ENCODE measurements at places on chromosomes 1 and 21.
A peak's percentile ranks its signal among the peaks of the same experiment; 100 is the strongest.

GRCh38 chr1:15158506-15159165 lies 5.1 kb downstream of the TMEM51 start:
- no peak for DNase-seq

- no peak for DNase-seq
These were observed 758.0 kb upstream of the B3GALT2 start for GRCh38 chr1:193944454-193944853.

GRCh38 chr21:44303490-44303981 lies 3.7 kb downstream of the PFKL start:
- no peak for DNase-seq

DNA sequence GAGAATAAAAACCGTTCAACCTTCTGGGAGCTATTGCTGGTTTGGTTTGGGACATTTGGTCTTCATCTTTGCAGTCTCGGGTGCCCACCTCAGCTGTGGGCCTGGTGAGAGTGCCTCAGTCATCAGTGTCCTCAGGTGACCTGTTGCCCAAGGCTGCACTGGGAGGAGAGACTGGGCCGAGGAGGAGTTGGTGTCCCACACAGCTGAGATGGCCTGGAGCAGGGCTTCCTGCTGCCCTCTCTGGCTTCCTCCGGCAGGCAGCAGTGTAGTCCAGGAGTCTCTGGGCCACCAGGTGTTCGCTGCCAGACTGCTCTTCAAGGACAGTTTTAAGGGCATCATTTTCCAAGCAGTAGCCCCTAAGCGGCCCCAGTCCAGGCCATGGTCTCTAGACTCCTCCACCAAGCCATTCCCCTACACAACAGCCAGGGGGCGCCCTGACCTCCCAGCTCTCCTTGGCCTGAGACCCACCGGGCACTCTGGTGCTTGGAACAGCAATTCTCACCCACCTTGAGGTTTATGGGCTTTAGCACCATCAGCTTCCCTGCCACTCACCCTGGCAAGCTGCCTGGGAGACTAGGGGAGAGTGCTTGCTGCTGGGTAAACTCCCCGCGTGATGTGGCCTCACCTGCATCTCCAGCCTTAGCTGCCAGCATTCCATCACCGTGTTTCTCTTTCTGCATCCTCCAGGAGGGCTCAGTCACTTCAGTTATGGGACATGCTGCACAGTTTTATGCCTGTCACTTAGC lies 9.1 kb upstream of the SYTL1 start:
- no peak for DNase-seq

GRCh38 chr1:45802343-45803298 lies 791 bp upstream of the MAST2 start:
- no peak for DNase-seq

- no peak for DNase-seq
These were observed at the start of gene COL16A1 for GRCh38 chr1:31703431-31704270. Gene COL16A1 (minus strand): TSS chr1:31704017. CDS start chr1:31702193, 1,824 bp downstream.

DNA sequence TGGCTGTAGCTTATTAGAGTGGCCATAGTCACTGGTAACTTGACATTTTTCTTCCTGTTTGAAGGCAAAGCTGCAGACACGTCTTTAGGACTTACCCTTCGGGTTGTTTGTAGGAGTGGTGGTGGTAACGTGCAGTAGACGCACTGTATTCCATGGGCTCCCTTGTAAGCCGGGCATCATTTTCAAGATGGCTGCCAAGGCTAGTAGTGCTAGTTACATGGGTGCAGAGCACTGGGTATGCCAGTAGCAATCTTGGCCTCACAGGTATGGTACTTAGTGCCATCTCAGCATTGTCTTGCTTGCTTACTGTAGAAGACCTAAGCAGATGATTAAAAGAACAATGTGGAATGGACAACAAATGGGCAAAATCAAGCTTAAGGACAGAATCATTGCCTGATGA lies 1.9 kb downstream of the YBX1 start:
- no peak for DNase-seq

DNA sequence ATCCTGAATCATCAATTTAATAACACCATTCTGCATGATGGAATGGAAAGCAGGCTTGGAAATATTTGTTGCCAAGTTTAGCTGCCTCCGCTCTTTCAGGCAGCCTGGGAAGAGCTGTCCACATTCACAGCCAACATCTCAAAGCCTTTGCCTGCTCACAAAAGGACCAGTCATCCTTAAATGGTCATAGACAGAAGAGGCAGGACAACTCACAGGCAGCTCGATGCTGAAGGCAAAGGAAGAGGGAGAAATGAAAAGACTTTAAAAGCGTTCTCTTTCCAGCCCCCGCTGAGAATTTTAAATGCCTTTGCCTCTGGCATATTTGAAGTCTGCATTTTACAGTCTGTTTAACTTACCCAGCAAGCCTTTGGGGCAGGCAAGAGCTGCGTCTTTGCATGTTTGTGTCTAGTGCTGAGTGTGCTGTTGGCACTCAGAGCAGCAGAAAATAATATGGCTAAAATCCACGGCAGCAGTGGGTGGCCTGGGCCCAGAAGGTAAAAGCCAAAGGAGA lies 68.9 kb downstream of the NMNAT2 start:
- no peak for DNase-seq

DNA sequence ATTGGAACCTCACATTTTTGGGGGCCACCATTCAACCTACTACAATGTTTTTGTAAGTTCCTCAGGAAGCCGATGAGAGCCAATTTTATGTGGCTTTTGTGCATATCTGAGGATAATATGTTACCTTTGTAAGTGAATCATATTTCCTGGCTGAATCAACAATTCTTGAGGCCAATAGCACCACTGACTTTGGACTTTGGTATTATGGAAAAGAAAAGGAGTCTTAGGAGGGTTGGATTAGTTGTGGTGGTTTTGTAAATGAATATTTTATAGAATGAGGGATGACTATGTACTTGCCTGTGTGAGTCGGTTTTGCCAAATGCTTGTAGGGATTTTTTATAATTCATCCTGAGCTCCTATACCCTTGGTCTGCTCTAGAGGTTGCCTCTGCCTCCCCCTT lies 181.5 kb upstream of the HMGB4 start:
- no peak for DNase-seq

GRCh38 chr1:198072177-198072576 lies 84.6 kb upstream of the NEK7 start:
- DNase-seq, result no peak

DNA sequence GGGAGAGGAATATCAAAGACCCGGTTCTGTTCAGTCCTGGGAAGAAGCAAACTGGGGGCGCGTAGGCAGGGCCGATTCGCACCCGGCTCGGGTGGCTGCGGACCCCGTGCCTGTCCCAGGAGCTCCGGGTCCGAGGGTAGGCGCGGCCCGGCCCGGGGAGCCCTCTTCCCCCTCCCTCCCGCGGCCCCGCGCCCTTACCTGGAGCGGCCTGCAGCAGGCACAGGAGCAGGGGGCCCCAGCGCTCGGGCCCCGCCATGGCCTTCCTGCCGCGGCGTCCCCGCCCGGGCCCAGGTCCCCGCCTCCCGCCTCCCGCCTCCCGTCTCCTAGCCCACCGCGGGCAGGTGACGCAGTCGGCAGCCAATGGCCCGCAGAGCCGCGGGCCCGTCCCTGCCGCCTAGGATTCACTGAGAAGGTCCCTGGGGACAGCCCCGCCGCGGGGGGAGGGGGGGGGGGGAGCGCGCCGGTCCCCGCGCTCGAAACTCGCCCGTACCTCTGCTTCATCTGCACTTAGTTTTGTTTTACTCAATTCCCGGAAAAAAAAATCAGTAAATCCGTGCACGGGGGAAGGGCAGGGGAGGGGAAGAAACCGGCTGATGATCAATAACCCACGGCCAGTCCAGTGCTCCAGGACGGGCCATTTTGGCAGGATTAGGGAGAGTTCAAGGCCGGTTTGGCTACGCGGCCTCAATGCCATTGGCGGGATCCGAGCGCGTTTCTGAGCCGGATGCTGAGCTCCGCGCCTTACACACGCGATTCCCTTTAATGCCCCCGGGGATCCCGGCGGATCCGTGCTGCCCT lies at the start of gene IFNLR1:
IFNLR1 (minus strand) TSS at position 297 of the 798 bp plus-strand sequence; CDS start at position 256, 41 bp downstream.
- DNase-seq, result peak; percentile 62

GRCh38 chr1:53328009-53328461 lies at the start of gene LRP8:
Gene LRP8 (minus strand): TSS chr1:53328070. CDS start chr1:53327912, 158 bp downstream.
- peak; percentile 77 for DNase-seq

GRCh38 chr1:94621395-94621794 lies 79.8 kb upstream of the F3 start:
- DNase-seq, result no peak

- no peak for DNase-seq
These were observed 84.1 kb downstream of the PKN2 start for GRCh38 chr1:88768187-88768586.

DNA sequence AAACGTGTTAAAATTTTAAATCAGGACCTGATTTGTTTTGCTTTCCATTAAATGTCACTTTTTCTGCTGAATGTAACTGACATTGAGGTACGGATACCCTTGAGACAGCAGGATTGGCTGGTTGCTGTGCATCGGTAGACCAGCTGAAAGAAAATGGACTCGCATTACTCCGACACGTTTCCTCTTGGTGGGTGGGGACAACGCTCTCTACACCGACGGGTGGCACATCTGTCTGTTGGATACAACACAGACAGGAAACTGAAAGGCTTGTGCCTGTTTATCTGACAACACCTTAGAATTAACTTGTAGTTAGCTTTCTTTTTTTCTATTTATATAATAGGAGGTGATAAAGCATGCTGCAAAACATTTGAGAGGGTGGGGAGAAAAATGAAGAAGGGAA lies 19.4 kb downstream of the PRPF38A start:
- peak; percentile 43 for DNase-seq

DNA sequence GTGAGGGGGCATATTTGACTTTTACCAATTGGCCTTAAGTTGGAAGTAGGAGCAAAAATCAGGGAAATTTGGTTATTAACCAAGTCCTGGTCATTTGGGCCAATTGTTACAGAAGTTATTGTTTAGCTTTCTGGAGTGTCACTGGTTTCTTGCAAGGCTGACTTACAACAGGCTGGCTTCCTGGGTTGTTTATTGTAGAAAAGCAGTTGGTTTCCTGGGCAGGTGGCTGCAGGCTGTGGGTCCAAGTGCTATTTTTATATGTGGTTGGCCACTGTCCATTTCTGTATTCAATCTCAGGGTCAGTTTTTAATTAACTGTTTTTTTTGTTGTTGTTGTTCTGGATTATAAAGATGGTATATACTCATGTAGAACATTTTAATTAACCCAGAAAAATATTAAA lies 174.1 kb downstream of the KCNJ6 start:
- DNase-seq, result no peak

DNA sequence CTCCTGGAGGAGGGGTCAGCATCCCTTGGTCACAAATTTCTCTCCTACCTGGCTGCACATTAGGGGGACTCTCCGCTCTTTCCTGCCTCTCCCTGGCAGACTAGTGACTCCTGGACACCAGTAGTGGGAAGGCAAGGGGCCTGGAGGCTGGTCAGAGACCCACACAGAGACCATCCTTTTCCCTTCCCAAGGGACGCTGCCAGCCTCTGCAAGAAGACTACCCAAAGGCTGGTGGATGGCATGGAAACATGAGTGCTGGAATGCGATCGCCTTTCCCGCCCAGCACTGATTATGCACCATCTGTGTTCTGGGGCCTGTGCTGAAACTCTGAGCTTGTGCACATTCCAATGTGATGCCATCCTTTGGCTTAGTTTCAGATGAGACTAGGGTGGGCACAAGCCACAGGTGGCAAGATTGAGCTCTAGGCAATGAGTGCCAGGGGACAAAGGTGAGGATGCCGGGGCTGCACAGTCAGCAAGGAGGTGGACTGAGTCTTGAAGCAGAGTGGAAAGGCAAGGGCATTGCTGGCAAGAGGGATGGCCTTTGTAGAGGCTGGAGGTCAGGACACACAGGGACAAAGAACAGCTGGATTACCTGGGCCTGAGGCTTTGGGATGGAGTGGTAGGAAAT lies 12.6 kb upstream of the EPS8L3 start:
- DNase-seq, result no peak

DNA sequence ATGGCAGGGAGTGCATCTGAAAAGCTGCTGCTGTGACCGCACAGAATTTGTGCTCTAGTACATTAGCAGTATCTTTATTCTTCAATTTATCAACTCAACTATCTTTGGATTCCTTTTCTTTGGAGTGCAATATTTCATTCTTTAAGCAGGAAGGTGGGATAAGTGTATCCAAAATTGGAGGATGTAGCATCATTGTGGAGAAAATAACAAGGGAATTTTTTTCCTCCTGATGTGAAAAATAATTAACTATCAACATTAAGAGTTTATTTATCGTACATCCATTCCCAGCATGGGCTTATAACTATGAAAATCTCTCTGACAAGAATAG lies 25.5 kb downstream of the MAP3K7CL start:
- DNase-seq, result no peak

DNA sequence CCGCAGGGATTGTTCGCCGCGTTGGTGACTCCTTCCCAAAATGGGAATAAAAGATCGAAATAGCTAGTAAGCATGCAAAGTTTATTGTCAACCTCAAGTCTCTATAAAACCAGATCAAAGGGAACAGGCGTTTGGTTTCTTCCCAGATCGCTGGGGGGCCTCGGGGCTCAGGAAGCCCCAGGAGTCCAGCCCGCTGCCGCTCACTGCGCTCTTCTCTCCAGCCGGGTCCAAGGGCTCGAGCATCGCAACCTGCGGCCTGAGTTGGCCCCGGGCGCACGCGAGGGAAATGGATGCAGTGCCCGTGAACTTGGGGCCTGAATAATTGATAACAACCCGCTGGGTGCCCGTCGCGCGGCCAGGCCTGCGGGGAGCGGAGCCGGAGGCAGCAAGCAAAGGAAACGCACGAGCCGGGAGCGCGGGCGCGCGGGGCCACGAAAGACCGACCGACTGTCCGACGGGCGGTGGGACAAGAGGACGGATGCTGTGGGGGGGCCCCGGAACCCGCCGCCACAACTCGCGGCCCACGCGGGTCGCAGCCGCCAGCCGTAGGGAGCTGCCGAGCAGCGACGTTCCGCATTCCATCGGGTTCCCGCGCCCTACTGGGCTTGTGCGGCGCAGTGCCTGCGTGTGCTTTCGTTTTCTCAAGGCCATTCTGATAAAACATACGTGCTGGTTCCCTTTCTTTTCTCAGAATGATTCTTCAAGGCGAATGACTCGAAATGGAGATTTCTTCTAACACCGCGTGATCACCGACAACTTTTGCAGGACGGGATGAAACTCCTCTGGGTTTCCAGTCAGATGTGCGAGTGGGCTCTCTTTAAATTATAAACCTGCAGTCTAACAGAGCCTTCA lies 14.0 kb upstream of the ALX3 start:
- DNase-seq, result no peak

DNA sequence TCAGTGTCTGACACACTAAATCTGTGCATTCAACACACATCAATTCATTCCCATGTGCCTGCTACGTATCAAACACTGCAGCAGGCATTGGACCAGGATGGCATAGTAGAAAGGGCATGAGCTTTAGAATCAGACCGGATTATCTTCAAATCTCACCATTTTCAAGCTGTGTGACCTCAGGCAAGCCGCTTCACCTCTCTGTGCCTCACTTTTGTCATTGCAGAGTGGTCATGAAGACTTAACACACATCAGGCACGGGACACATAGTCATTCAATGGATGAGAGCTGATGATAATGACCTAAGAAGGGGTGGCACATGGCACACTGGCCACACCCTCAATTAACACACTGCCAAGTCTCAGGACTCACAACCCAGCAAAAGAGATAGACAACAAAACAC lies 46.8 kb downstream of the KLHDC7A start:
- no peak for DNase-seq

All from activated T-helper 9 cell treated with anti-CD3 and anti-CD28 coated beads, Interleukin-2, amount 50 U/mL, for 16 hours (primary cell).